ENCODE measurements at places on chromosomes 13 and 19. TPM values are rescaled to one million over a fixed set of nuclear protein-coding genes. Genes with fewer than 3 reads are reported as not detected.

GRCh38 chr13:24224232-24224680, 63.7 kb downstream of the SPATA13 start:
- no peaks in the 10 kb centered on the region for H3K36me3 ChIP-seq
- H3K27ac ChIP-seq: no peak overlapping the region
- H3K27me3 ChIP-seq: no peaks in the 10 kb centered on the region
- DNase-seq: no peak
- peaks cover 5% of the 10 kb centered on the region for H3K4me1 ChIP-seq
- H3K4me3 ChIP-seq: no peak overlapping the region

- H3K27me3 ChIP-seq: no peaks in the 10 kb centered on the region
- no peak overlapping the region for H3K4me3 ChIP-seq
- no peak for DNase-seq
- H3K4me1 ChIP-seq: no peaks in the 10 kb centered on the region
- H3K27ac ChIP-seq: no peak overlapping the region
- H3K36me3 ChIP-seq: no peaks in the 10 kb centered on the region
These were observed 27.4 kb downstream of the STARD13 start for GRCh38 chr13:33257841-33258807.

DNA sequence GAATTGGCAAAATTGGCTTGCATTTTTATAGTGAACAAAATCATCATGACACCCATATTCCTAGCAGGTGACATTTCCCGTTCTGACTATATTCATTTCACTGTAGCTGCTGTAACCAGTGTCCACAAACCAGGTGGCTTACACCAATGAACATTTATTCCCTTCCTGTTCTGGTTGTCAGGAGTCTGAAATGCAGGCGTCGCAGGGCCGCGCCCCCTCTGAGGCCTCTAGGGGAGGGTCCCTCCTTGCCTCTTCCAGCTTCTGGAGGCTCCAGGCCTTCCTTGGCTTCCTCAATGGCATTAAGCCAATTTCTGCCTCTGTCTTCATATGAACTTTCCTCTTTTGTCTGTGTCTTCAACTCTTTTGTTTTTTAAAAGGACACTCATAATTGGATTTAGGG, 6.5 kb upstream of the RLN3 start:
- no peak overlapping the region for H3K27ac ChIP-seq
- DNase-seq: no peak
- H3K4me3 ChIP-seq: no peak overlapping the region

DNA sequence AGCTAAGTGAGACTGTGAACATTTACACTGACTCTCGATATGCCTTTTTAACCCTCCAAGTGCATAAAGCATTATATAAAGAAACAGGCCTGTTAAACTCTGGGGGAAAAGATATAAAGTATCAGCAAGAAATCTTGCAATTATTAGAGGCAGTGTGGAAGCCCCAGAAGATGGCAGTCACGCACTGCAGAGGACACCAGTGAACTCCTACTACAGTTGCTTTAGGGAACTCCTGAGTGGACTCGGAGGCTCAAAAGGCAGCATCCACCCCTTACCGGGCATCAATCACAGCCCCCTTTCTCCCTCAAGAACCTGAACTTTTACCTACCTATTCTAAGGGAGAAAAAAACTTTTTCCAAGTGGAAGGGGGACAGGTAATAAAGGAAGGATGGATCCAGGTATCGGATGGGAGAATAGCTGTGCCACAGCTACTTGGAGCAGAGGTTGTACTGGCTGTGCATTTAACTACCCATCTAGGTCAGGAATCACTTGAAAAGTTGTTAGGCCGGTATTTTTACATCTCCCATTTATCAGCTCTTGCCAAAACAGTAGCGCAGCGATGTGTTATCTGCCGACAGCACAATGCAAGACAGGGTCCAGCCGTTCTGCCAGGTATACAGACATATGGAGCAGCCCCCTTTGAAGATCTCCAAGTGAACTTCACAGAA, 80.1 kb downstream of the ZNF486 start:
- peak; percentile 72 for DNase-seq
- H3K27ac ChIP-seq: no peak overlapping the region
- no peaks in the 10 kb centered on the region for H3K4me1 ChIP-seq
- H3K4me3 ChIP-seq: no peak overlapping the region

SIGLECL1 gene
- polyA plus RNA-seq: 103 TPM

ZNF799 gene
- 3.9 TPM for polyA plus RNA-seq

All from testis (tissue), 5 donors.